ENCODE measurements at places on chromosomes 4 and X. TPM values are rescaled to one million over a fixed set of nuclear protein-coding genes. Genes with fewer than 3 reads are reported as not detected.

The SPP1 gene
- total RNA-seq: 0.32 TPM

The BEX1 gene
- total RNA-seq: not detected

The HDAC8 gene
- 36.4 TPM for total RNA-seq

The HSFX4 gene
- total RNA-seq: not detected

The SCD5 gene
- total RNA-seq: 12.4 TPM

The PPBP gene
- not detected for total RNA-seq

The UGT2A1 gene
- not detected for total RNA-seq

The ARHGAP36 gene
- not detected for total RNA-seq

The SSX4 gene
- not detected for total RNA-seq

The C4orf50 gene
- not detected for total RNA-seq

The LRCH2 gene
- 2.0 TPM for total RNA-seq

The FGF2 gene
- 103 TPM for total RNA-seq

The MID1IP1 gene
- total RNA-seq: 28.6 TPM

The TACR3 gene
- not detected for total RNA-seq

The STARD8 gene
- 4.3 TPM for total RNA-seq

The TCEAL2 gene
- total RNA-seq: 2.6 TPM

The FABP2 gene
- not detected for total RNA-seq

The PCYT1B gene
- 0.26 TPM for total RNA-seq

The BANK1 gene
- 3.1 TPM for total RNA-seq

The ALPK1 gene
- total RNA-seq: 33.2 TPM

The OTUD6A gene
- total RNA-seq: not detected

The OCIAD2 gene
- total RNA-seq: 5.3 TPM

The TMEM271 gene
- total RNA-seq: not detected

The IL3RA gene
- 0.76 TPM for total RNA-seq

The TMPRSS11E gene
- not detected for total RNA-seq

The PORCN gene
- 8.6 TPM for total RNA-seq

The ZCCHC13 gene
- total RNA-seq: not detected

The UGT2B17 gene
- not detected for total RNA-seq

The BST1 gene
- 31.1 TPM for total RNA-seq

The ARAP2 gene
- total RNA-seq: 7.3 TPM

The ASMT gene
- total RNA-seq: not detected

The OTC gene
- not detected for total RNA-seq

The NAT8L gene
- total RNA-seq: 0.11 TPM

The RBM46 gene
- under 0.01 TPM for total RNA-seq

The SOD3 gene
- 7.4 TPM for total RNA-seq

The NXF2B gene
- total RNA-seq: not detected
